ENCODE measurements at places on chromosomes 1 and 21.

DNA sequence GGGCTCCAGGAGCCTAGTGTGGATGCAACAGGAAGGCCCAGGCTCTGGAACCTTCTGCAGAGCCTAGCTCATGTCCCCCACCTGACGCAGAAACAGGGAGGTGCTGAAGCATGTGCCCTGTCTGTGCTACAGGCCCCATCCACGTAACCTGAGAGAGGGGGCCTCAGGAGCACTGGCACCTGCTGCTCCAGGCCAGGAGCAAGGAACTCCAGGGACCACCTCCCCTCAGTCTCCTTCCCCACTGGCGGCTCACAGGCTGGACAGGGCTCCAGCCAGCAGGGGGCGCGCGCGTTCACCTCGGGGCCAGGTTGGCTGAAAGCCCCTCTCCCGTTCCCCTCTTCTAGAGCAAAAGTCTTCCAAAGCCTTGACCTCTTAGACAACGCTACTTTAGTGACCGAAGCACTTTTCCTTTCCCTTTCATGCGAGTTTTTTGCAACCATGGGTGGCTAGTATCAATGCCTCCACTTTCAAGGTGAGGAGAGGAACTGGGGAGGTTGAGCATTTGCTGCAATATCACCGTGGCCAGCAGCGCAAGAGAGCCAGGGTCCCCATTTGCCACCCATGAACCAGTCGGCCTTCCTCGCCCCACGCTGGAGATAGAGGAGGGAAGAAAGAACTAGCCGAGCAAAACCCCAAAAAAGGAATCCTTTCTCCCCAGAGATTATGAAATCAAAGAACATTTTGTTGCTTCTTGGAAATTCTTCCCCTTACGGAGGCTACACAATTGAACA lies 52.4 kb upstream of the GPR157 start:
- DNase-seq = peak; percentile 70

DNA sequence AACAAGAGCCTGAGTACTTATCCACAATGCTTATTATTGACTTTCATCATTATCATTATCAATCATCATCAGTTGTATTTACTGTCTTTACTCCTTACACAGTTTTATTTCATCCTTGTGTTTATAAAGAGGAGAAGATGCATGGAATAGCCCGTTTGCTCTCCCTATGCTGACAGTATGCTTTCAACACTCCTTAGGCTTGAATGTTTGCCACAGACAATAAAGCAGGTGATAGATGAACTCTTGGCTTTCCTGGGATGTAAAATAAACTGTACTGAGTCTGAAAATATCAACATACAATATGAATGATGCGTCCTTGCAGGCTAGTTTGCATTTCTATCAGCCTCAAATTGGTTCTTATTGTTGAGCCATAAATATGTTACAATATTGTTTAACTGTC lies 891.8 kb upstream of the NCAM2 start:
- no peak for DNase-seq

DNA sequence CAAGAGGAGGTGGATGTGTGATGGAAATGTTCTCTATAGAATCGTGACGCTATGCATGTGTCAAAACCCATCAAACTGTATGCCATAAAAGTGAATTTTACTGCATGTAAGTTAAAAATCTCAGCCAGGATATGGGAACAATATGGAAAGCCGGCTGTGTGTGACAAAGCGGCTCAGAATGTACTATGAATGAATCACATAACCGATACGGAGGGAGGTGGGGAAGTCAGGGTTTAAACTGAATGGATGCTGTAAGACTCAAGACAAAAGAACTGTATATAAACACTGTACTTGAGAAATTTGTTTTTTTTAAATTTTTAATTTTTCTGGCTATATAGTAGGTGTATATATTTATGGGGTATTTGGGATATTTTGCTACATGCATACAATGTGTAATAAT lies 111.6 kb upstream of the PDE4B start:
- no peak for DNase-seq

- DNase-seq = no peak
Measured at GRCh38 chr1:36034692-36035091, 49.2 kb upstream of the TEKT2 start.

DNA sequence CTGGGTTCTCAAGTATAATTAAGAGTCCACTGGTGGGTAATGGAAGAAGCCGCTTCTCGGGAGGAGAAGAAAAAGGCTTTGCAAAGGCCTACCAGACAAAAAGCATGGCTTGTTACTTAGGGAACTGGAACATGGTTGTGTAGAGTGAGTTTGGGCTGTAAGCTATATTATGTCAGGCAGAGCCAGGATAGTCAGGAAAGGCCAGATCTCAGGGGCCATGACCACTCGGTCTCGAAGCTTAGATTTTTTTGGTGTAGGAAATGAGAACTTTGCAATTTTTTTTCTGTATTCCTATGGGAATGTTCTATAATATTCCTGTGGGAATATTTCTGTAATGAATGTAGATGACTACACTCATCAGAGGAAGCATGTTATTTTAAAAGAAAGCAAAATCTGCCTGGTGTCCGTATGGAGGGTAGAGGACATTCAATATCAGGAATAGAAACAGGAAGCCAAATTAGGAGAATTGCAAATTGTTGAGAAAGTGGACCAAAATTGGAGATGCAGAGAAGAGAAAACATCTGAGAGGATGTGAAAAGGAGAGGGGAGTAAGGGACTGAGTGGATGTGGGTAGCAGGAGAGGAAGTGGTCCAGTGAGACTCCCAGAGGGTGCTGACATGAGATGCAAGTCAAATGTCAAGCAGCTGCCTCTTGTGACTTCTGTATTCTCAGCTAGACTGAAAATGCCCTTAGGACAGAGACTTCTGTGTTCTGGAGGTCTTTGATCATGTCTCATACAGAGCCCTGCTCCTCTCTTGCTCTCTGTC lies 45.2 kb upstream of the HAO2 start:
- DNase-seq = no peak

DNA sequence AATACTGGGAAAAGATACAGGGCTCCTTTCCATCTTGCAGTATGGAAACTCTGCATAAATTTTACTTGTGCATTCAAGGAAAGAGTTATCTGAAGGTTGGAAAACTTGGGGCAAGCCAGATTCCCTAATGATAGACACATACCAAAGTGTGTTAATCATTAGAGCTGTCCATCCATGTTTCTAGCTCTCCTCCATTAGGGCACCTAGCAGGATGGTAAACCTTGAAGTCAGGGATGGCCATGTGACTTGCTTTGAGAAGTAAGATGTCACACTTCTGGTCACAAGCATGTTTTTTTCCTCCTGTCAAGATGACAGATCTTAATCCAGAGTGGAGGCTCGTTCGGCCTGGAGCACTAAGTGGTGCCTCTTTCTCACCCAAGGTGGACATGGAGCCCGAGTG lies 241.9 kb upstream of the RUNX1 start:
- DNase-seq = no peak

DNA sequence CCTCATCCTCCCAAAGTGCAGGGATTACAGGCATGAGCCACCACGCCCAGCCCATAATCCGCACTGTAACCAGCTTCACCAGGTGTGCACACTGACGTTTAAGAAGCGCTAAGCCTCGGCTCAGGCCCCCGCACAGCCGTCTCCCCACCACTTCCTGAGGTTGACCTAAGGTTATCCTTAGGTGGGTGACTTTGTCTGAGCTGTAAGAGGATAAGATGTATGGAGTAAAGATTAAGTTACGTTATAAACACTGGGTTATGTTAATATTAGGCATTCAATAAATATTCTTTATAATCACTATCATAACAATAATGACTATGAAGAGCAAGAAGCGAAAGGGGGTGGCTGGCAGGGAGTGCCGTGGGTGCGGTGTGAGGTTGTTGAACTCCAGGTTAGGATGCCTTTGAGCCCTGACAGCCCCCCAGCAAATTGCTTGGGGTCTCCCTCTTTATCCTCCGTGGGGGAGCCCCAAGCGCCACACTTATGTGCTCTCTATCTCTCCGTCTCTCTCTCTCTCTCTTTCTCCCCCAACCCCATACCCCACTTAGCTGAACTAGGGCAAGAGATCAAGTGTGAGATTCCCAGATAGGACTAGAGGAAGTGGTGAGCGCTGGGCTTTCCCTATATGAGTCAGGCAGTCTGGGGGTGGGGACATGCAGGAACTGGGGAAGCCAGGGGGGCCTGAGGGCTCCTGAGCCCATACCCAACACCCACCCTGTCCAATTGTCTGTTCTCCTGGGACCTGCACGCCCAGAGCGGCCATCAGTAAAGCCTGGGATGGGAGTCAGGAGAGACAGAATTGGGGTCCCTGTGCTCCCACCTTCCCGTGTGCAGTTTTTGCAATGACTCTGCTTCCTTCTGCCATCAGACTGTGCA lies 7.6 kb downstream of the EFHD2 start:
- DNase-seq = peak; percentile 70
